Stimulated activated CD4-positive, alpha-beta T cell treated with anti-CD3 and anti-CD28 coated beads, Interleukin-15, amount 100 ng/mL, for 1 hour (primary cell): ENCODE measurements at places on chromosomes 3 and 15.

GRCh38 chr3:141661229-141662196 lies 76.6 kb upstream of the RNF7 start:
- no peak for DNase-seq

GRCh38 chr3:140439527-140439926 lies 238.3 kb upstream of the TRIM42 start:
- DNase-seq: no peak

GRCh38 chr15:89172921-89173320 lies 48.5 kb downstream of the RLBP1 start:
- DNase-seq: no peak

DNA sequence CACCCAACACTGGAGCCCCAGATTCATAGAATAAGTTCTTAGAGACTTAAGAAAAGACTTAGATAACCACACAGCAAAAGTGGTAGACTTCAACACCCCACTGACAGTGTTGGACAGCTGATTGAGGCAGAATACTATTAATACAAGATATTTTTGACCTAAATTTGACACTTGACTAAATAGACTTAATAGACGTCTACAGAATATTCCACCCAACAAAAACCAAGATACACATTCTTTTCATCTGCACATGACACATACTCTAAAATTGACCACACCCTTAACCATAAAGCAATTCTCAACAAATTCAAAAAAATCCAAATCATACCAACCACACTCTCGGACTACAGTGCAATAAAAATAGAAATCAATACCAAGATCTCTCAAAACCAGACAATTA lies 179.8 kb upstream of the TPM1 start:
- no peak for DNase-seq

DNA sequence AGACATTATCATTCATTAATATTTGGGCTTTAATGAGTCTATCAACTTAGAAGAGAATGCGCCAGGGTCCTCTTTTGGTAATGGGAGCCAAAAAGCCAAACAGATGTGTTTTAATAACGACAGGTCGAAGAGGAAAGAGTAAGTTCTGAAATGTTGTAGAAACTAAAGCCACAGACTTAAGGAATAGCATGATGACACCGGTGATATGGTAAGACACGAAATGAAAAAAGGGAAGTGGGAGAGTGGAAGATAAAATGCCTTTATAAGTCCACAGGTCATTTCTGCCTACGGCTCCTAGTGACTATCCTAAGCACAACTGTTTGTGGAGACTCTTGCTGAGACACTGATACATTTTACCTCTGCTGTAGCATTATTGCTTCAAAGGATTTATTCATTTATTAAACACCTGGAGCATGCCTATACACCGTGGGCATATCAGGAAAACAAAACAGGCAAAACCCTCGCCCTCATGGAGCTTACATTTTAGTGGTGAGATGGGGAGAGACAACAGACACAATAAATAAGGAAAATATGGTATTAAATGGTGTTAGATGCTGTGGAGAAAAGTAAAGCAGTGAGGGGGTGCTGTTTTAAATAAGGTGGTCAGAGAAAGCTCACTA lies 11.7 kb upstream of the CD47 start:
- DNase-seq: no peak

DNA sequence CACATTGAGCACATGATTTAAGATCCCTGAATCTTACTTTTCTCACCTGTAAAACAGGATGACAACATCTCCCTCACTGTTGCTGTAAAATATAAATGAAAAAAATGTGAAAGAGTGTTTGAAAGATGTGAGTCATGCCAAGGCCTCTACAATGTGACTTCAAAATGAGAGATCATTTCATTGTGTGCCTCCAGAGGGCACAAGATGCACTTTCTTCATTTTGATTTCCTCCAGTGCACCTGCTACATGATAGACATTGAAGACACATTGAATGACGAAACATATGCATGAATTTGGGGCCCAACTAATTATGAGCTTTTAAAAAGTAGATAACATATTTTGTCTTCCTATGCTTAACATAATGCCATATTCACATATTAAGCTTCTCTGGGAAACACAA lies 170.3 kb downstream of the MOBP start:
- DNase-seq: no peak

DNA sequence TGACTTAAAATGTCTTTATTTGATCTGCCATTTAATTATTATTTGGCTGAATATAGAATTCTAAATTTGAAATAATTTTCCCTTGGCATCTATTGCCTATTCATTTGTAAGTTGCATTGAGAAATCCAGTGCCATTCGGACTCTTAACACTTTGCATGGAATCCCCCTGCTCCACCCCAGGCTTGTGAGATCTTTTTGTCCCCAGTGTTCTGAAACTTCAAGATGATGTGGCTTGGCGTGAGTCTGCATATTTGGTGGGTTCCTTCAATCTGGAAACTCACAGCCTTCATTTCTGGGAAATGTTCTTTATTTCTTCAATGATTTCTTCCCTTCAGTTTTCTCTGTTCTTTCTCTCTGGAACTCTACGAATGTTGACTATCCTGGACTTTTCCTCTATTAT lies 83.8 kb upstream of the BLM start:
- DNase-seq: no peak

- DNase-seq: no peak
Measured at GRCh38 chr3:167091226-167091625, 288.9 kb downstream of the ZBBX start.

- no peak for DNase-seq
Measured at GRCh38 chr3:163919154-163919553, 1159.1 kb downstream of the SI start.

DNA sequence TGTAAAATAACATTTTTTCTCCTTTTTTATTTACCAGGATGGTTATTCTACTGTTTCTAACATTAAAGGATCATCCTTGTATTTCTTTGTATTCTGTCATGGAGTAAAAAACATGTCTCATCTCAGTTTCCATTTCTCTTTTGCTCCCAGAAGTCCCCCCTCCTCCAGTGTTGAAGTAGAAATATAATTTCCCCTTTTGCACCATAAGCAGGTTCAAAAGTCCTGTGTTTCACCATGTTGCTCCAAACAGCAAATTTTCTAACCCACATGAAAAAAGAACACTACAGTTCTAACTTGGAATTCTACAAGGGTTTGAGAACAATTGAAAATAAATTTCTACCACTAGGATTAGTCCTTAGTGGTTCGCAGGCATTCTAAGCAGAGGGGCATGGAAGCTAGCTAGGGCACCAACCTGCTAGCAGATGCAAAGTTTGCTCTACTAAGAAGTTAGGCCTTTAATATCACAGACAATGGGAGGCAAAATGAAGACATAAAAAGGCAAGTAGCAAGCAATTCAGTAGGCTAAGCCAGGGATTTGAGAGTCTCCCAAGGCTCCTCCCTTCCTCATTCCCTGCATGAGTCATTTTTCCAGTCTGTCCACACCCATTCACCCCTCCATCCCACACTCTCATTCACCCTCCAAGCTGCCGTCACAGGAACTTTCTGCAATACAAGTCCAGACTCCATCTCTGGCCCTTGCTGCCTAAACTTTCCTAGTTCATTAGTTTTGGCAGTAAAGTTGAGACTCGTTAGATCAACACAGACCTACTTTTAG lies 2.3 kb upstream of the MBNL1 start:
- no peak for DNase-seq

GRCh38 chr15:38074029-38074428 lies 139.6 kb downstream of the TMCO5A start:
- DNase-seq: no peak

DNA sequence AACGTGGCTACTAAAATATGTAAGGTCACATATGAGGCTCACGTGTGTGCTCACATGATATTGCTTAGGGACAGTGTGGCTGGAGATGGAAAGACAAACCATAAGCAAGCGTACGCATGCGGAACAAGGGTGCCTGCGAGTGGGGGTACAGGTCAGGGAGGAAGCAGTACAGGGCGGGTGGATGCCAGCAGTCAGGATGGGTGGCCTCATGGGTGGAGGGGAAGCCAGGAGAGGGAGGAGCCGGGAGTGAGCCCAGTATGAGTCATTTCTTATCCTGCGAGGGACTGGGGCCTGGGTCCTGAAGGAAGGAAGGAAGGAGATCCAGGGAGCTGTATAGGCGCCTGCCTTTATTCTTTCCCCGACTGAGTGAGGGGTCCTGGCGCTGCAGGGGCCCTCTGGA lies 42.0 kb upstream of the CGNL1 start:
- no peak for DNase-seq

DNA sequence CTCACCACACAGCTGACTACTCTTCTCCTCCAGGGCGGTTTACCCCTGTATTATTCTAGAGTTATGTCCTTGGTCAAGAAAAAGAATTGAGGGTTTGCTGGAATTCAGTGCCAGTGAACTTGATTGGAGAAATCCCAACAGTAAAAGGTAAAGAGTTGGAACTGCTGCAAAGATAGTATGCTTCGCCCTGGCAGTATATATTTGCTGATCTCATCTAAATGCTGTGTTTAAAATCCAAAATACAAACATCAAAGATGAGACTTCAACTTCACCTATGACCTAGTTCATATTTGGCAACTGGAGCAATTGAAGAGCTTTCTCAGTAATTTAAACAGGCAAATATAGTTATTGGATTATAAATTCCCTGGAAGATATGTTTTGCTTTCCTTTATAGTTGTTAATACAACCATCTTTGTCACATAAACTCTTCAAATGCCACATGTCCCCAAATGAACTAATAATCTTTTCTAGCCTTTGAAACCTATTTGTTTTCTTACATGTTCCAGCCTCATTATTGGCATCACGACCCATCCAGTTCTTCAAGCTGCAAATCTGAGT lies 6.5 kb downstream of the KCNH8 start:
- no peak for DNase-seq

DNA sequence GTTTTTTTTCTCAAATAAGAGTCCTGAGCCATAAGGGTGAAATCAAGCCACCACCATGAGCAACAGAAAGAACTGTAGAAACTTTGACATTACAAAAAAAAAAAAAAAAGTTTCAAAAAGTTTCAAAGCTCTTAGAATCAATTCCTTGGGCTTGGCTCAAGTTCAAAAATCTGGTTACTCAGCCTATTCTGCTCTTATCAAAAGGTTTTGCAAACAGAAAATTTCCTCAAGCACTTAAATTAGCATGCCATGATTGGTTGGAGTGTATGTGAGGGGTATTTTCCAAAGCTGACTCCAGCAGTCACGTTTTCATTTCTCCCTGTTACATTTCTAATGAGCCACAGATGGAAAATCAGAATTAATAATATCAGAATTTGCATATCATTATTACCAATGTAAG lies 12.1 kb upstream of the PEX5L start:
- no peak for DNase-seq

DNA sequence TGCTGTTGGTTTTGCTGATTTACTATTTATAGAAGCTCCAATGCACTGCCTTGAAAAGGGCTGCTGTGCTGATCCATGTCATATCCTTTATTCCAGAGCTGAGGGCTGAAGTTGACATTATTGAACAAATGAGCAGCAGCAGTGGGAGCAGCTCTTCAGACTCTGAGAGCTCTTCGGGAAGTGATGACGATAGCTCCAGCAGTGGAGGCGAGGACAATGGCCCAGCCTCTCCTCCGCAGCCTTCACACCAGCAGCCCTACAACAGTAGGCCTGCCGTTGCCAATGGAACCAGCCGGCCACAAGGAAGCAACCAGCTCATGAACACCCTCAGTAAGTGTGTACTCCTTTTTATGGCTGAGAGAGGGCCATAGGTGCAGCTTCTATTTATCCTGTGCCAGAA lies 8.8 kb downstream of the EAF1 start:
- DNase-seq: no peak

DNA sequence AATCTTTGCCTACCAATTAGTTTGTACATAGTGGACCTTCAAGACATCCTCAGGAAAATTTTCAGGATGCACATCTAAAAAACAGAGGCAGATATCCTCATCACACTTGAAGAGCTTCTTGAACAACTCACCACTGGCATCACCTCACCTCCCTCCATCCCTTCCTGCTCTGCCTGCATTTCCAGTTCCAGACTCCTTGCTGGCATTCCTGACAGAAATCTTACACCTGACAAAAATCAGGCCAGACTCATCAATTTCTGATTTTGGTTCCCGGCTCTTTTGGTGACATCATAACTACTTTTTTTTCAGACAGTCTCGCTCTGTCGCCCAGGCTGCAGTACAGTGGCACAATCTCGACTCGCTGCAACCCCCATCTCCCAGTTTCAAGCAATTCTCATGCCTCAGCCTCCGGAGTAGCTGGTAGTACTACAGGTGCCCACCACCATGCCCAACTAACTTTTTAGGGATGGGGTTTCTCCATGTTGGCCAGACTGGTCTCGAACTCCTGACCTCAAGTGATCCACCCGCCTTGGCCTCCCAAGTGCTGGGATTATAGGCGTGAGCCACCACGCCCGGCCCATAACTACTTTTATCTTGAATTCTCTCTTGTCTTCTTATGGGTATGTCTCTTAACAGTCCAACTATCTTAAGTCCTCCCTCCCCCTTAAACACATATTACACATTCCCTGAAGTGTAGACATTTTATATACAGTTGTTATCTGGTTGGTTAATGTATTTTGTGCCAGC lies 216.6 kb upstream of the IL12A start:
- no peak for DNase-seq
